Esophagus squamous epithelium (tissue), 5 donors: ENCODE measurements at places on chromosomes 1 and 21.

GRCh38 chr21:28112511-28112910 lies 880.2 kb downstream of the LTN1 start:
- DNase-seq: no peak

DNA sequence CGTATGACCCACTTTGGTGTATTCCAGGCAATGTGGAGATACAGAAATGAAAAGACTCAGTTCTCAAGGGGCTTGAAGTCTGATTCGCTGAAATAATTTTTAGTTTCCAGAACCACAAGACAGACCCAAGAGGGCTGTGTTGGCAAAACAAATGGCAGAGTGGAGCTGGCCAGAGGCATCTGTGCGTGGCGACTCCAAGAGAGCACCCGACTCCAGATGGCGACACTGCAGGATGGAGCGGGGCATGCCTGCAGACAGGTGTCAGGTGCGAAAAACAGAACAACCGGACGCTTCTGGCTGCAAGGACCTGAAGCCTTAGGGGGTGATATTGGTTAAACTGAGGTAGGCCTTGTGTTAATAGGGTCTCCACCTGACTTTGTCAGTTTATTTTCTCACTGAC lies 31.7 kb upstream of the COQ8A start:
- DNase-seq: no peak

- DNase-seq: no peak
Measured at GRCh38 chr1:47172782-47173181, 17.1 kb downstream of the PDZK1IP1 start.

- no peak for DNase-seq
Measured at GRCh38 chr1:9169601-9170137, 40.8 kb upstream of the GPR157 start.

DNA sequence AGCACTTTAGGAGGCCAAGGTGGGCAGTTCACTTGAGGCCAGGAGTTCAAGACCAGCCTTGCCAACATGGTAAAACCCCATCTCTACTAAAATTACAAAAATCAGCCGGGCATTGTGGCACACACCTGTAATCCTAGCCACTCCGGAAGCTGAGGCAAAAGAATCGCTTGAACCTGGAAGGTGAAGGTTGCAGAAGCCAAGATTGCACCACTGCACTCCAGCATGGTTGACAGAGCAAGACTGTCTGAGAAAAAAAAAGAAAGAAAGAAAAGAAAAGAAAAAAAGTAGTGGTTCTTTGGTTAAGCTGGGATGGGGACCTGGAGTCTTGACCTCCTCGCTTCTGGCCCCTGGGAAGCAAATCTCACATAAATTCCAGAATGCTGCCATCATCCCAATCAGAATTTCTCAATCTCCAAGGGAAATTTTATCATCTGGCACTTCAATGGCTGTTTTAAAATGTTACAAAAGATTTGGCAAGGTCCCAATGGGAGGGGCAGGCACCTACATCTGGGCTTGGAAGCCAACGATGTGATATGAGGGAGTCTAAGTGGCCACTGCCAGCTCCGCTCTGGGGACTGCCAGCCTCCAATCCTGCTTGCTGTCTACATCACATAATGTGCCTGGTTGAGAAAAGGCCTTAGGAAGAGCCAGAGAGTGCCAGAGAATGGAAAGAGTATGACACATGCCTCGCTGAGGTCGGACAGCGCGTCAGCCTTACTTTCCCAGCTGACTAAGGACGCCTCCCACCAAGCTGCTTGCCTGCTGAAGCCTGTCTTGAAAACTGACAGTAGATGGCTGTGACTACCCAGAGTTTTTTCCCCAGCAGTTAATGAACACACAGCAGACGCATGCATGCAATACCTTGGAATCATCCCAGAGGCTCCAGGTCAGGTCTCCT lies 42.1 kb upstream of the SRP9 start:
- no peak for DNase-seq

DNA sequence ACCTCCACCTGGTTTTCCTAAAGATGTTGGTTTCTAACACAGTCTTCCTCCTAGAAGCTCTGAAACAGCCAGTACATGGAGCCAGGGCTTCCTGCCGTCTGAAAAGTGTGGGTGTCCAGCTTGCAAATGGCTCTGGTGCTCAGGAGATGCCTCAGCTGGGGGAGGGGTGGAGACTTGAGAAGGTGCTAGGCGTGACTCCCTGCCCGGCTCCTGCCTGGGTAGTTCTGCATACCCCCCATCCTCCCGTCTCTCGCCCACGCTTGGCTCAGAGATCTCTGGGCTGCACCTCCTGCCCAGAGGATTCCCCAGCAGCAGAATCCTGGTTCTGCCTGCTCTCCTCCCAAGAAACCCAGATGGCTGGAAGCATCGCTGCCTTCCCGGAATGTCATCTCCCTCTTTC lies 16.9 kb downstream of the STUM start:
- no peak for DNase-seq

- DNase-seq: no peak
Measured at GRCh38 chr21:35023396-35024070, 25.6 kb downstream of the RUNX1 start.

- DNase-seq: no peak
Measured at GRCh38 chr21:43717967-43718871, 710 bp upstream of the PDXK start.

DNA sequence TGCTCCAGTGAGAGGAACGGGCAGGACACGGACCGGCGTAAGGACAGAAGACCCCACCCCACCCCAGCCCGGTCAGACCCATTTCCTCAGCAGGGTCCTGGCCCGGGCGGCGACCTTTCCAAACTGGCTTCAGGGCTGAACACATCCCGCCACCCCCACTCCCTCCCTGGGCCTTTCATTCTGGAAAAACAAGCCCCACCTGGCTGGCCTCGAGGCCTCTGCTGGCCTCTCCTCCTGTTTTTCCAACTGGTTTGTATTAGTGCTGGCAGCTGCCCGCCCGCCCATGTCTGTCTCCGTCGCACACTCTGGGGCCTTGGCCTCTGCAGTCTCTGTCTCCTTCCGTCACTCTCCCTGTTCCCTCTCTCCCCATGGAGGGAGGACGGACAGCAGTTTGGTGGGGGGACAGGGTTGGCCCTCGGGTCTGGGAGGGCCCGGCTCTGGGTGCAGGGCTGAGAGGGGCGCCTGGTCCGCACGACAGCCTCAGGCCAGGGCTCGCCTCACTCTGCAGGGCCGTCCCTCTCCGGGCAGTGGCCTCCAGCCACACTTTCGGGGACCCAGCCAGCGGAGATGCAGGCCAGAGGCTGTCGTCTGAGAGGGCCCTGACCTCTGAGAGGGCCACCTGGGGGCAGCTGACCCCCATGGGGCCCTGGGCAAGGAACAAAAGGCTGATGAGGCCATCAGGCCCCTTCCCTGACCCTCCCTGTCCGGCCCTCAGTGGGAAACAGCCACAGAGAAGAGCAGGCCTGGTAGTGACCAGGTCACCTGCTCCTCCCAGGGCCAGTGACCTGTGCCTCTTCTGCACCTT lies 1.5 kb upstream of the MXRA8 start:
- DNase-seq: no peak

DNA sequence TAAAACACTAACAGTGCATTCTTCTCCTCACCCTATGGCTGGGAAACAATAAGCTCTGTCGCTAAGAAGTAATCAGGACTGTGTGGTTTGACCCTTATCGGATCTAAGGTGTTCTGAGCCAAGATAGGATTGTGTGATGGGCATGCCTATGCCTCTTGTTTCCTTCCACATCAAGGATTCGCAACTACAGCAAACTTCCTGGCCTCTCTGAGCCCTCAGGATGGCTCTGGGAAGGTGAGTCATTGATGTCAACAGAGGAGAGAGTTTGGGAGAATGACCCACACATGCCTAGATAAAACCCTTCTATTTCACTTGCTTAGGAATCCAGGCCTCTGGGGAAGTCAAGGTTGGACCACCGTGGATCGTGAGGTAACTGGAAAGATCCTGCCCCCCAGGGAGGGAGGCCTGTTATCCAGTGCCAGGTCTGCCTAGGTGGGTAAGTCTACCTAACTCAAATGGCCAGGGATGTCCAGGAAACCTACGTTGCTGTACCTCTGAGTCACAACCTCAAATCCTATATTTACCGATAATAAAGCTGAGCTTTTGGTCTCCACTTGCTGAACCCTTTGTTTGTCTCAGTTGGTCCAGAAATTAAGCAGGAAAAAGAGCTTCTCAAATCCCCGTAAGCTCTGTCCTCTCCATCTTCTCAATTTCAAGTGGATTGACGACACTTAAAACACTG lies 27.4 kb downstream of the TIAM1 start:
- no peak for DNase-seq

DNA sequence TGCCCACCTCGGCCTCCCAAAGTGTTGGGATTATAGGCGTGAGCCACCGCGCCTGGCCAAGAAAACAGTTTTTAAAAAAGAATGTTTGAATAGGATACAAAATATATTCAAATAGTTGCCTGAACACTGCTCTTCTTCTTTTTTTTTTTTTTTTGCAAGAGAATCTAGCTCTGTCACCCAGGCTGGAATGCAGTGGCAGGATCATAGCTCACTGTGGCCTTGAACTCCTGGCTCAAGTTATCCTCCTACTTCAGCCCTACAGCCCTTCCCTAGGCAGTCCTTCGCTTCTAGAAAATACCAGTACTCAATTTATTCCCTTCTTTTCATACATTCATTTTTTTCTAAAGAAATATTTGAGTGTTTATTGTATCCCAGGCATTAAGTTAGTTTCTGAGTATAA lies 67.9 kb downstream of the OSBPL9 start:
- no peak for DNase-seq

DNA sequence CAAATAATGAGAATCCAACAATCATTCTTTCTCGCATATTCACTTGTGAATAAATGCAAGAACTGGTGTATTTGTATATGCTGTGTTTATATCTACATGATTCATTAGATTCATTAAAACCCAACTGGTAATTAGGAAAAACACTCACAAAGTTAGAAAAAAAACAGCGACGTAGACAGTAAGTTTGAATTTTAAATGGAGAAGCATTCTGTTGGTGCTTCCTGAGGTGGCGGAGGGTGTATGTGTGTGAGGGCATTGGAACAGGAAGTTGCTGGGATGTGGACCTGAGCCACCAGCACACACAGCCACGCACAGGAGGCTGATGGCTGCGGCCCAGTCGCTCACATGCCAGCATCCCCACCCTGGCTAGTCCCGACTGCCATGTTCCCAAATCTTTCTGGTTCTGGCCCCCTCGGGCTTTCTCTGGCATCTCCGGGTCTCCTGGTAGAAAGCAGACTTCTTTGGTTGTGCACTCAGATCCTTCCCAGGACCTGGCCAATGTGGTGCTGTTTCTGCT lies 121.6 kb upstream of the IRF2BP2 start:
- DNase-seq: no peak

DNA sequence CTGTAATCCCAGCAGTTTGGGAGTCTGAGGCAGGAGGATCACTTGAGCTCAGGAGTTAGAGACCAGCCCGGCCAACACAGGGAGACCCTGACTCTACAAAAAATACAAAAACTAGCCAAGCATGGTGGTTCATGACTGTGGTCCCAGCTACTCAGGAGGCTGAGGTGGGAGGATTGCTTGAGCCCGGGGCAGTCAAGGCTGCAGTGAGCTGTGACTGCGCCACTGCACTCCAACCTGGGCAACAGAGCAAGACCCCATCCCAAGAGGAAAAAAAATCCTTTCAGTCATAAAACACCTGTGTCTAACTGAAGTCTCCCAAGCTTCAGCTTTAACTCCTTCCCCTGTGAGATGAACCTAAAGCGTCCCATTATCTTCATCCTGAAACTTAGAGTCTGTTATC lies 33.1 kb upstream of the GOLT1A start:
- DNase-seq: no peak

DNA sequence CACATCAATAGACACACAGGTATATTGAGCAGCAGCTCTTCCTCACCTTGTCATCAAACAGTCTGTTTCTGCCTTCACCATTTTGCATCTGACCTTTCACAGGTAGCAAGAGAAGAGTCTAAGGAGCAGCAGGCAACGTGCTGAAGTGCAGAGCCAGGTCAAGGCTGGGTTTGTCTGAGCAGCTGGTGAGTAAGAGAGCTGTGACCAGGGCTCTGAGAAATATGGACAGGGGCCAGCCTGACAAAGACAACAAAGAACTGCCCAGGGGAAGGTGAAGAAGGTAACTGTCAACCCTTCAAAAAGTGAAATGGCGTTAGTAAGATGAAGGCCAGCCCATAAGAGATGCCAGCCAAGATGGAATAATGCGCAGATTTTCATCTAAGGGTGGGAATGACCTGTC lies 58.9 kb upstream of the LRRC8D start:
- DNase-seq: no peak

GRCh38 chr1:209770636-209771415 lies 13.5 kb downstream of the C1orf74 start:
- DNase-seq: no peak

DNA sequence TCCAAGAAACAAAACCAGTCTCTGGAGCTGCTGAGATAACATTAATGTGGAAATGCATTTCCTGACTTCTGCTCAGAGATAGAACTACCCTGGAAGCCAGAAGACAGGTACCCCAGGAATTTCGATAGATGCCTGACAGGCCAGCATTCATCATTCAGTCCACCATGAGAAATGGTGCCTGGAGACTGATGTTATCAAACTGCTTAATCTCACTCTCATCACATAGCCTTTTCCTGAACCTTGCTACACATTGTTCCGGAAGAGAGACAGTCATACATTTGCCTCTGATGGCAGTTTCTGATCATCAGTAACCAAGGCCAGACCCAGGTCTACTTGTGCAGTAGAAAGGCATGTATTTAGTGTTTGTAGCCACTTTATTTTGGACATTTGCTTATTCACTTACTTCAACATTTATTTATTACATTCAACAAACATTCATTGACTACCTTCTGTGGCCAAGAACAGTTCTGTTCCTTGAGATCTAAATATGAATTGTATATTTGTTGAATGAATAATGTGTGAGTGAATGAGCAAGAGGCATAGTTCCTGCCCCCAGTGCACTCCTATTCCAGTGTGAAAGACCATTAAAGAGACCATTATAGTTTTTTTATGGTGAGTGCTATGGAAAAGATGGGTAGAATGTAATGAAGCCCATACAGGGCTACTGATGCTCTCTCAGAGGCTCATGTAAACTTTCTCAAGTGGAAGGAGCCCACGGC lies 485.7 kb downstream of the NUF2 start:
- no peak for DNase-seq

- no peak for DNase-seq
Measured at GRCh38 chr1:57296726-57297250, 127.1 kb downstream of the DAB1 start.

DNA sequence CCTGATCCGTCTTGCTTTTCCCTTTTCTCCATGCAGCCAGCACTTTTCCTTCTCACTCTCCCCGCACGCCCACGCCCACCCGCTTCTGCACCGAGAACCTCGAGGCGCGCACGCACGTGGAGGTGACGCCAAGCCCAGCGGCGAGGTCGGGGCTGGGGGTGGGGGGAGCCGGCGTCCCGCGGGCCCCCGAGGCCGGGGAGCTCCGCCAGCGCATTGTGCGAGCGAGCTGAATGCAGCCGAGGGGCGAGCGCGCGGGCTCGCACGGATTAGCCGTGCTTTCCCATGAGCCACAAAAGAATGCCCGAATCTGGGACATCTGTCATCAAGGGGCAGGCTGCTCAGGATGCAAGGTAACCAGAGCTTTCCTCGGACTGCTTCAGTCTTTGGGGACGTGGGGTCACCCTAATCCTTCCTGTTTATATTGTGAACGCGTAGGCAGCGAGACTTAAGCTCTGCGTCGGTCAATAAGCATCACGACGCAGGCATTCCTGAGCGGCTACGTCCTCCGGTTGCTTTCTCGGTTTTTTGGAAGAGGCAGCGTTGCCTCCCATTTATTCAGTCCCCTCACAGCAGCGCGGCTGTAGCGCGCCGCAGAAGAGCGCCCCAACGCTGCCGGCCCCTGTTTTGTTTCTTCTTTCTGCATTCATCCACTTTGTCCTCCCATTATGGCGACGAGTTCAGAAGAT lies 67.3 kb upstream of the AKT3 start:
- no peak for DNase-seq
